Femur (tissue), 1 donor: ENCODE measurements at places on chromosomes 7 and 10.

- DNase-seq, result peak; percentile 78
Measured at GRCh38 chr10:103855424-103855823, at the start of gene SH3PXD2A. Gene SH3PXD2A, minus strand, starts transcription at chr10:103855576. Its CDS starts 310 bp downstream, at chr10:103855266.

DNA sequence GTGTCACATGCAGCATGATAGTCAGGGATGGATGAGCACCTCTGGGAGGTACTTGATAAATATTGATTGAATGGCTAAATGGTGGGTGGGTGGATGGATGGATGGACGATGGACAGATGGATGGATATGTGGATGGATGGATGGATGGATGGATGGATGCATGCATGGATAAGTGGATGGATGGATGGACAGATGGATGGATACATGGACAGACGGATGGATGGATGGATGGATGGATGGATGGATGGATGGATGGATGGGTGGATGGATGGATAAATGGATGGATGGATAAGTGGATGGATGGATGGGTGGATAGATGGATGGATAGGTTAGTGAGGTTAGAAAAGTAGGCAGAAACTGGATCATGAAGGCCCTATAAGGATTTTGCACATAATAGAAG is 37.4 kb downstream of the PTPRE start:
- no peak for DNase-seq

DNA sequence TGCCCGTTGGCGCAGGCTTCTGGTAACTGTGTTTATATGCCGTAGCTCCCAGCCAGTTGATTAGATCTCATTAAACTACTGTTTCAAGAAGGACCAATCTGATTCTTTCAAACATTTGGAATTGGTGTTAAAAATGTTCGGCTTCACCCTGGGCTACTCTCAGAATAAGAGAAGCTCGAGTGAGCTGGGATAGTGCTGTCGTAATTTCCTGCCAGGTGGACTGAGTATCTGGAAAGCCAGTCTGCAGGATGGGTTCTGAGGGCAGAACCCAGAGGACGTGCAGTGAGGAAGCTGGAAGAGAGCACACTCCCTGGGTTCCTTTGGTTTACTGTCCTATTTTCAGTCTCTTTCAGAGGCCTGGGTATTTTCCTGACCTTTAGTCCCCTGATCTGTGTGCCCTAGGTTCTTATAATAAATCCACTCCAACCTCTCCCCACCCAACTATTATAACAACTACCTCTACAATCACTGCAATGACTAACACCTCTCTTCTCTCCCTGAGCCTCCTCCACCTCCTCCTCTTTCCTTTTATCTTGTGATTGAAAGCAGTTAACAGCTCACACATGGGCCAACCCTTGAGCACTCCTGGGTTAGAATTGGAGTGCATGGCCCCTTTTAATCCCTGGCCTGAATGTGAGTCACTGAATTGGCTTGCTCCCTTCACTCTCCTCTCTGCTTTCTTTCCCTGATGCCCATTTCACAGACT is 63.0 kb downstream of the AOAH start:
- DNase-seq, result no peak

DNA sequence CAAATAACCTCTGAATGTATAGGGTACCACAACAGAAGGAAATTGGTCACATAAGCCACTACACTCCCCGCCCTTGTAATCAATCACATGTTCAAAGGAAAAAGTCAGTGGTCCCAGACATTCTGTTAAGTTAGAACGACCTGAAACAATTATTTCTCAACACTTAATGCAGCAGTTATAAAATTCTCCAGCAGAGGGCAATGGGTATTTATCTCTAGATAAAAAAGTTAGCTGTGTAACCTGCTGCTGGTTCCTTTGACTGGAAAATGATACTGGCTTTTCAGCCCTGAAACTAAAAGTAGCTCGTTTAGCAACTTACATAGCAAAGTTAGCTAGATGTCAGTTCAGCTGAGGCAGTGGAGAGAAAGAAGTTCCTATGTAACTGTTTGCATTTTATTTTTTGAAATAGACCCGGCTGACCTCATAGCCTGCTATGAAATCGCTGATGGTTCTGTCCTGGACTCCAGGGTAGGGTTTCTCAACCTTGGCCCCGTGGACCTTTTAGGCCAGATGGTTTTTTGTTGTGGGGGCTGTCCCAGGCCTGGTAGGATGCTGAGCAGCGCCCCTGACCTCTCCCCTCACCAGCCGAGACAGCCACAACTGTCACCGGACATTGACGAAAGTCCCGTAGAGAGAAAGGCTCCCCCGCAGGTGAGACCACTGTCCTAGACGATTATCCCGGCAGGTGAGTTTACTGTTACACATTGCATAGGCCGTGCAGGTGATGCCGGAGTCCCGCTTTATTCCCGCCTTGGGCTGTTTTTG is 40.2 kb upstream of the PROSER2 start:
- no peak for DNase-seq

- DNase-seq, result no peak
Measured at GRCh38 chr7:115914951-115915350, 115.6 kb downstream of the TFEC start.

DNA sequence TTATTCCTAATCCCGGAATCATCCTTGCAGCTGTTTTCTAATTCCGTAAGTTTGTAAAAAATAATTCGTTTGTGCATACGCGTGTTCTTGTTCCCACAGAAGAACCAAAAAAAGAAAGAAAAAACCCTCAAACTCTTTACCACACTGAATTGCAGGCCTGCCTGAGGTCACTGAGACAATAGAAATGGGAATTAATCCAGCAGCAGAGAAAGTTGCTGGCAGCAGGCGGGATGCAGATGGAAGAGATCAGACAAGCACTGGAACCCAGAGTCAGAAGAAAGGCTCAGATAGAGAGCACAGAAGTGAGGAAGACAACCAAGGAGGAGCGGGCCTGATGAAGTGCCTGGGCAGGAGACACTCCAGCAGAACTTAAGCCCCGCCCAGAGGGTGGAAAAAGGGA is 141.5 kb upstream of the VWC2 start:
- peak; percentile 63 for DNase-seq

GRCh38 chr7:107396990-107397389 is 72.9 kb upstream of the GPR22 start:
- DNase-seq, result no peak

DNA sequence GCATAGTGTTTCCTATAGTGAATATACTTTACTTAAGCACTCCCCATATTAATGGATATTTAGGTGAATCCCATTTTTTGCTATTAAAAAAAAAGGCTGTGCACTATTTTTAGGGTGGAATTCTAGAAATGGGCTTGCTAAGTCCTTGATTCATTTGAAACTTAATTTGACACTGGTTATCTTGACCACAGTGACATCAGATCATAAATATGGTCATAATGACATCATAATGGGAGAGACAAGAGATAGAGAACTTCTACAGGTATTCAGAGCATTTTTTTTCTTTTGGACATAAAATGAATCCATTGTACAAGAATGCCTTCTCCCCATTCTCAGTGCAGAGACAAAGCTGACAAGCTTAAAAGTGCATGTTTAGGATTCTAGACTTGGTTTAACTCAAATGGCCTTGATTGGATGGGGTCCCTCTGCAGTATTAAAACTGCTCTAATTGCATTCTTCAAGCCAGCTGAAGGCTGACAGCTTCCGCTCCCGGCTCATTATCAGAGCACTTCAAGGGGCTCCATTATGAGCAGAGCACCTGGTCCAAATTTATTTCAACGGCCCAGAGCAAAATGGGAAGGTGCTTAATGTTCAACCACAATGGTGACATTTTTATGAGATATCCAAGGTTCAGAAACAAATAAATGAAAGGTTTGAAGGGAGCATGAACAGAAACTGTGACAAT is 104.8 kb downstream of the JAZF1 start:
- DNase-seq, result no peak

DNA sequence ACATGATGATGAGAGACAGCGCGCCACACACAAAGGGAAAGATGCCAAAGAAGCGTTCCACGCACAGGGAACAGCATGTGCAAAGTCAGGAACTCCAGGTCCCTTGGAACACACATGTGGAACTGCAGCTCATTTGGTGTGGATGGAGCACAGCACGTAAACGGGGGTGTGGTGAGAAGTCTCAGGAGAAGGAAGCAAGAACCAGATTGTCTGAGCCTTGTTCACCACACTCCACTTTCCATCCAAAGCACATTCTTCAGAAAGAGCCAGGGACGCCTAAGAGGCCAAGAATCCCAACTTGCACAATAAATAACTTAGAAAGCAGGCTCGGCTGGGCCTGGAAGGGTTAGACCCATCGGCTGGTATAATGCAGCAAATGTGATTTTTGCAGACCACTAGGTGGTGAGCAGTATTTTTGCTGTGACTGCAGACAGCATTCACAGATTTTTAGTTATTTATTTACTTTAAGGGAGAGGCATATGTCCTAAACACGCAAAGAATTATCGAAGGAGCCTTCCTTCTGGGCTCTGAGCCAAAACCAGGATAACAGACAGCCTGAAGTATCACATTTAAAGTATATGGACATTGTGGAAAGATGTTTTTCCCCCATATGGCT is 27.9 kb upstream of the ASCC1 start:
- DNase-seq, result peak; percentile 78

DNA sequence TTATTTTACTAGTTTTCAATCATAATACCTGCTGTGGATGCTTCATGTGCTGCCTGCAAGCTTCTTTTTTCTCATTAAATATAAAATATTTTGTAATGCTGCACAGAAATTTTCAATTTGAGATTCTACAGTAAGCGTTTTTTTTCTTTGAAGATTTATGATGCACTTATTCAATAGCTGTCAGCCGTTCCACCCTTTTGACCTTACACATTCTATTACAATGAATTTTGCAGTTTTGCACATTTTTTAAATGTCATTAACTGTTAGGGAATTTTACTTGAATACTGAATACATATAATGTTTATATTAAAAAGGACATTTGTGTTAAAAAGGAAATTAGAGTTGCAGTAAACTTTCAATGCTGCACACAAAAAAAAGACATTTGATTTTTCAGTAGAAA is 103.0 kb downstream of the PTEN start:
- DNase-seq, result no peak

GRCh38 chr7:22351878-22352277 is 5.1 kb downstream of the RAPGEF5 start:
- no peak for DNase-seq

- DNase-seq, result no peak
Measured at GRCh38 chr10:76717141-76717540, 920.5 kb downstream of the KCNMA1 start.

GRCh38 chr10:34213193-34213804 is 601.8 kb downstream of the PARD3 start:
- DNase-seq, result no peak

DNA sequence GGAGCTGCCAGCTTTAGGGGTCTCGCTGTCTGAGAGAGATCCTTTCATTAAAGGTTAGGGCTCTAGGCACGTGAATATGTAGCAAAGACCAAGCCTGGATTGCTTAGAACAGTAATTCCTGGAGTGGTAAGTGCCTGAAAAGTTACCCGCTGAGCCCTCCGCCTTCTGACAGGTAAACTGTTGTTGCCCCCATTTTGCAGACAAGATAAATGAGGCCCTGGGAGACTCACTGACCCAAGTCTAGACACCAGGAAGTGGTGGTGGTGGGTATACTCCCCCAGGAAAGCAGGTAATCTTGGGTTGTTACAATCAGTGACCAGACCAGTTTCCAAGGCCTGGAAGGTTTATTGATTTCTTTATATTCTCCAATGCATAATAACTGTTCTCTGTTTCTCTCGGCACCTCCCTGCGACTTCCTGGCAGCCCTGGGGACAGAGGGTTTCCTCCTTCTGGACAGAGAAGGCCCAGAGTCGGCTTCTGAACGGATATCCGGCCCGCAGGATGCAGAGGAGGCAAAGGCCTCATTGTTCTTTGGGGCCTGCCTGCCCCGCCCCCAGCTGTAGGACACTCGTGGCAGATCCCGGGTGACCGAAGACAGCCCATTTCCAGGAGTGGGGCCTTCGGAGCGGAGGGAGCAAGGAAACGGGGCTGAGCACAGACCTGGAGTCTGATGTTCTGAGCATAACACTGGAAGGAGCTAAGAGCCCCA is 1.3 kb upstream of the GRK5 start:
- peak; percentile 69 for DNase-seq

DNA sequence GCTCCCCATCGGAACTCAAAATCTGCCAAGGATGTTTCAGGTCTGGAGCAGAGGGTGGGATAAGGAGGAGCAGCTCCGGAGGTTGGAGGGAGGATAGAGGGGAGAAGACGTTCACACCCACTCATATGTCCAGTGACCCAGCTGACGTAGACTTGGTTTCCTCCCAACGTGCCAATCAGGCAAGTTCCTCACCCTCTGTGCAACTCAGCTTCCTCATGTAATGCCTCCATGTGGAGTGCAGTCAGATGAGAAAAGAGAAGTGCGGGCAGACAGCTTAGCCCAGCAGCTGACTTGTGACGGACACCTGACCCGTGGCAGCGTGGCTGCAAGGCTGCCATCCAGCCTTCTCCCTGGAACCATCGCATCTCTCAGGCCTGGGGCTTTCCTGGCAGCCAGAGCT is 86.8 kb downstream of the NPTX2 start:
- no peak for DNase-seq

DNA sequence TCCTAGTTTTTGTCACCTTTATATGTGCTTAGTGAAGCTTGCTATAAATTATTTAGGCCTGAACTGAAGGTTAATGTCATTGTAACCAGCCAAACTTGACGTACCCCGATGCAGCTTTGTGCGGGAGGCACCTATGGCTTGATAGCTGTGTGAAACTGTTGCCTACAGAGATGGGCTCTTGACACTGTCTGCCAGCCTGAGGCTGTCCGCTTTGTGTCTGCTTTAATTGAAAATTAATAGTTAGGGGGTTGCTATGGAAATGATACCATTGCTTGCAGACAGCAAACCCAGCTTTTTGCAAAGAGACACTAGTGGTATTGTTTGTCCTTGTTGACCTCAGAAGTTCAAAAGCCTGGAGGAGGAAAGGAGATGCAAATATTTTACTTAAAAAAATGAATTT is 2.1 kb upstream of the FOXP2 start:
- no peak for DNase-seq

GRCh38 chr7:155450970-155451801 is 6.7 kb upstream of the EN2 start:
- DNase-seq, result no peak

DNA sequence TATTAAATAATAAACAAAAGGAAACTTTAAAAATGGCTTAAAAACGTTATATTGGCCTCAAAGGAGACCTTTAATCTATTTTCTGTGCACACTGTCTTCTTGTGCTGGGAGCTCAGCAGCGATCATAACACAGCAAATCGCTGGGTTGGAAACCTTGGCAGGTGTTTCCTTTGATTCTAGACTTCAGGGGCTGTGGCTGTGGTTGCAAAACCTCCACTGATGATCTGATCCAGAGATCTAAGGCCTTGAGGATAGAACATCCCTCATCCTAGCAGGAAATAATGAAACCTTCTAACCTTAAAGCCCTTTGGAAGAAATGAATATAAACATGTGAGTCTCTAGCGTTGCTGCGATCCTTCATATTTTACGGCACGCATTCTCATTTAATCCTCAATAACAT is 29.8 kb downstream of the CDHR3 start:
- no peak for DNase-seq

DNA sequence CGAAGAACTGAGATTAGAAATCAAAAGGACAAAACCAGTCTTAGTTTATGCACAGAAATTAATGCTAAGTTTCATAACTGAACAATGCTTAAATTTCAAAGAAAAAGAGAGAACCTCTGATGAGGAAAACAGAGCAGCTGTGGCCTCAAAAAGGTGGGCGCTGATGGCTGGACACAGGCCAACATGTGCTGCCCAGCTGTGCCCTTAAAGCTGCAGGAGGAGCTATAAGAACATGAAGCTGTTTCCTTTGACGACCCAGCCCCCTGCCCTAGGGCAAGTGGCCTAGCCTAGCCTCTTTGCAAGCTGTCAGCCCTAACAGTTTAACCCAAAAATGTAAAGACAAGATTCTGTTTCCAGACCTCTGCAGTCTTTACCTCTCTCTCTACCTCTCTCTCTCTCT is 107.7 kb downstream of the GRID1 start:
- DNase-seq, result no peak
